Activated CD8-positive, alpha-beta memory T cell treated with anti-CD3 and anti-CD28 coated beads for 48 hours (primary cell): ENCODE measurements at places on chromosomes 5 and 9.

GRCh38 chr5:141785135-141785534 is 93.1 kb downstream of the PCDH1 start:
- DNase-seq: no peak

- DNase-seq: no peak
Observed at GRCh38 chr9:104073770-104074133, 20.4 kb upstream of the SMC2 start.

DNA sequence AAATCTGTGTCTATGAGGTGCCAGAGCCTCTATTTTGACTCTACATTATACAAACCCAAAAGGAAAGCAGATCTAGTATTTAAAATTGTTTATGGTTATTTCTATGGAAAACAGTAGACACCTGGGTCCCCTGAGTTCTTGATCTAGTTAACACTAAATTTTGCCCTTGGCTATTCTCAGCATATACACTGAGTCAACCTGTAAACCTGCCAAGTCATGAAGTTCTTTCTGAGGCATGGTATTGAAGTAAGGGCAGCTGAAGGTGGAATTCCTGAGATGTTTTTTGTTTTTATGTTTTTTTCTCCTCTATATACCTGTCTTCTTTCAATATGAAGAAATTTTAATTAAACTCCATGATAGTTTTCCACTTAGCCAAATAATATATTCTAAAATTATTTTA is 120.2 kb downstream of the PDE4D start:
- DNase-seq: no peak

DNA sequence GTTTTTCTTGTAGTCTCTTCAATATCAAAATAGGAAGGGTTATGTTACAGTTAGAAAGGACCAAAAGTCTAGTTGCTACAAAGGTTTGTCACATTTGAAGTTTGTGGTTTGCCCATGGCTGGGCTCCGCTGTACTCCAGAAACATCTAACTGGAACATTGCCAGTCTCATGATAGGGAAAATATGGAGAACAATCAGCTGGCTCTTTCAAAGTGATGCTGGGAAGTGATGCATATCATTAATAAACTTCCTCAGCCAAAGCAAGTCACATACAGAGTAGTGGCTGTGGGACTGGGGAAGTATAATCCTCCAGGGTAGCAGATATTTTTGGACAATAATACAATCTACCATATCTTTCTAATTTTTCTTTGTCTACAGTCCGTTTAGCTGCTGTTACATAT is 8.8 kb downstream of the BTF3 start:
- no peak for DNase-seq

DNA sequence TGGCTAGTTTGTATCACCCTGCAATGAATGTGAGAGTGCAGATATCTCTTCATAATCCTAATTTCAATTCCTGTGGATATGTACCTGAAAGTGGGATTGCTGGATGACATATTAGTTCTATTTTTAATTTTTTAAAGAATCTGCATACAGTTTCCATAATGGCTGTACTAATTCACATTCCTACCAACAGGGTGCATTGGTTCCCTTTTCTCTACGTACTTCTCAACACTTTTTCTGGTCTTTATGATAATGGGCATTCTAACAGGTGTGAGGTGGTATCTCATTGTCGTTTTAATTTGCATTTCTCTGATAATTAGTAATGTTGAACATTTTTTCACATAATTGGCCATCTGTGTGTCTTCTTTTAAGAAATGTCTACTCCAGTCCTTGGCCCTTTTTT is 927.5 kb downstream of the DTWD2 start:
- no peak for DNase-seq

DNA sequence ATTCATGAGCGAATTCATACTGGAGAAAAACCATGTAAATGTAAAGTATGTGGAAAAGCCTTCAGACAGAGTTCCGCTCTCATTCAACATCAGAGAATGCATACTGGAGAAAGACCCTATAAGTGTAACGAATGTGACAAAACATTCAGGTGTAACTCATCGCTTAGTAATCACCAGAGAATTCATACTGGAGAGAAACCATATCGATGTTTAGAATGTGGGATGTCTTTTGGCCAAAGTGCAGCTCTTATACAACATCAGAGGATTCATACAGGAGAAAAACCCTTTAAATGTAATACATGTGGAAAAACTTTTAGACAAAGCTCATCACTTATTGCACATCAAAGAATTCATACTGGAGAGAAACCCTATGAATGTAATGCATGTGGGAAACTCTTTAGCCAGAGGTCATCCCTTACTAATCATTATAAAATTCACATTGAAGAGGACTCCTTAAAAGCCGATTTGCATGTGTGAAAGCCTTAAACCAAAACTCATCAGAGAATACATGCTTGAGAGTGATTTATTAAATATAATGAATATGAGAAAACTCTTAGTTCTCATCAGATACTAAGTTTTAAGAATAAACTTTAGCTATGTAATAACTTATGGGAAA is 11.8 kb upstream of the ZFP2 start:
- DNase-seq: no peak

DNA sequence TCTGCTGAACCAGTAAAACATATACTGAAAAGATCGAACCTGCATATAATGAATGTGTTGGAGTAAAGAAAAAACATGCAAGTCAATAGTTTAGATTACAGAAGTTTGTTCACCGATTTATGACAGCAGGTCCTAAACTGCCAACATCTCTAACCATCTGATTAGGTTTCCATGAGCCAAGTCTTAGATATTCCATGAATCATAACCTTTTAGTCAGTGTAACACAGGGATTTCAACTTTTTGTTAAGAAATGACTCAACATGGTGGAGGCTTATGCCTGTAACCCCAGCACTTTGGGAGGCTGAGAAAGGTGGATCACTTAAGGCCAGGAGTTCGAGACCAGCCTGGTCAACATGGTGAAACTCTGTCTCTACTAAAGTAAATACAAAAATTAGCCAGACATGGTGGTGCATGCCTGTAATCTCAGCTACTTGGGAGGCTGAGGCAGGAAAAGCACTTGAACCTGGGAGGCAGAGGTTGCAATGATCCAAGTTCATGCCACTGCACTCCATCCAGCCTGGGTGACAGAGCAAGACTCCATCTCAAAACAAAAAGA is 38.7 kb downstream of the APC start:
- DNase-seq: no peak

- DNase-seq: no peak
Observed at GRCh38 chr5:63022403-63022802, 443.8 kb downstream of the LRRC70 start.

- DNase-seq: no peak
Observed at GRCh38 chr5:139660105-139660922, 12.2 kb downstream of the CXXC5 start.

DNA sequence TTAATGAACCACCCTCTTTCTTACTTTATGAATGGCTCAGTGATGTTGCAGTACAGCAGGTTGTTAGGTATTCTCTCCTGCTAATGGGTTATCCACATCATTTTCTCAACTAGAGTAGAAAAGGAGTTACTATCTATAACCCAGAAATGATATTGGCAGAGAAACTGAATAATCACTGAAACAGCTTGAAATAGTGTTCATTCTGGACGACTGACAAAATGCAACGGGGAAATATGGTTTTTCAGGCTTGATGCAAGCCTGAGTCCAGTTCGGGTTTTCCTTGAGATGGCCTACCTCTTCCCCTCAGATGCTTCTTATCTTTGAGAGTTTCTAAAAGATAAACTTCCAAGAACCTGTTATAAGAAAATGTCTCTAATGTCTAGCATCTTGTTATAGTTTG is 187.3 kb downstream of the RAB3C start:
- no peak for DNase-seq

- no peak for DNase-seq
Observed at GRCh38 chr9:9173264-9173663, 1373.7 kb upstream of the DMAC1 start.

- no peak for DNase-seq
Observed at GRCh38 chr9:124352616-124353015, 62.6 kb downstream of the PSMB7 start.

- no peak for DNase-seq
Observed at GRCh38 chr5:9838916-9839315, 208.8 kb upstream of the TAS2R1 start.

DNA sequence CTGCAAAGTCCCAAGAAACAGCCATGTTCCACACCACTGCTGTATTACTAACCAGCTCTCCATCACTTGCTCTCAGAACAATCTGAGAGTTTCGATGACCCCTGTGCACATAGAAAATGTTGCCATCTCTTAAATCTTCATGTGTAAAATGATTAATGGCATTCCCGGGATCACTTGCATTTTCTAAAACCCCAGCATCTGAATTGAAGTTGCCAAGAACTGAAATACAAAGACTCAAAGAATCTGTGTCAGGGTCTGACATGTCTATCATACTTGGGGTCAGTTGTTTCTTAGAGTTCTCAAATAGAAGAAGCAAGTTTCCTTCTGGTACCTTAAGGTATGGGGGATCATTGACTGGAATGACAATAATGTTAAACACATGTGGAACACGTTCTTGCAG is 115.1 kb downstream of the ESM1 start:
- DNase-seq: no peak

DNA sequence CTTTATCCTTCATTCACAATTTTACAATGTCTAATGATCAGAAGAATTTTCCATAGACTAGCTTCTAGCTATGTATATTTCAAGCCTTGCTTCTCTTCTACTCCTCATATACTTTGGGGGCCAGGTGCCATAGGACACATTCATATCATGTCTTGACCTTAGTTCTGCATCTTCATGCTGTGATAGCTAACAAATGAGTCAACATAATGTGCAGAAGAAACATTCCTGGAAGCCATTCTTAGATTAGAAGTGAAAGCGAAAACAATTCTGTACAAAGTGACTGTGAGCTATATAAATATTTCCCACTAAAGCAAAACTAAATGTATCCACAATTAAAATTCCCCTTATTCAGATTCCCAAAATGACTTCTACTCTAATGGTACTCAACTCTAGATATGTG is 320.2 kb upstream of the NREP start:
- DNase-seq: no peak

DNA sequence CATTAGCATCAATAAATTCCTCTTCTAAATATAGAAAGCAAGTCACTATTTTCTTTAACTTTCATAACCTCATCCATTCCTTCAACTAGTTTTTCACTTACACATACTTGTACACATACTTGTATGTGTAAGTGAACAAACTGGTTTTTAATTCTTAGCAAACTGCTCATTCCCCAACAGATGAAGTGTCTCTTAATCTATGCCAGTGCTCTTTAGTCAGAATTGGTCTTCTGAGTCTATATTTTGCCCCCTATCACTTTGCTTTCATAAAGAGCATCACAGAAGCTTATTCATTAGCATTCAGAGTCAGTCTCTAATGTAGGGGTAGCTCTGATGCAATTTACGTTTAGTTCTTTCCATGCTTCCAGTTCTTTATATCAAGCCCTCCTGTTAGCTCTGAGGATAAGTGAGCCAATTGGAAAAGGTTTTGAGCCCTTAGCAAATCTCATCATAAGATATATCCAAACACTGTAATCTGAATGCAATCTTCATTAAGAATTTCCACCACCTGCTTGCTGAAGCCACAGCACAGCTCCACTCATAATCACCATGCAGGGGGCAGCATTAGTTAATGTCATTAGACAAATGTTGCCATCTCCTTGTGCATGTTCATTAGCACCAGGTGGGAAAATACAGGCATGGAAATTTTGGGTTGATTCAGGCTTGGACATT is 178.5 kb upstream of the SLC24A2 start:
- DNase-seq: no peak

GRCh38 chr5:124650147-124650561 is 96.3 kb downstream of the ZNF608 start:
- no peak for DNase-seq

- no peak for DNase-seq
Observed at GRCh38 chr5:72171667-72172066, 64.4 kb downstream of the MAP1B start.

- no peak for DNase-seq
Observed at GRCh38 chr5:37206736-37207135, 42.4 kb downstream of the CPLANE1 start.

GRCh38 chr9:99023831-99024230 is 80.1 kb downstream of the COL15A1 start:
- no peak for DNase-seq

GRCh38 chr5:143308731-143309130 is 94.8 kb downstream of the NR3C1 start:
- no peak for DNase-seq

- DNase-seq: no peak
Observed at GRCh38 chr5:16570121-16570815, 46.5 kb downstream of the RETREG1 start.

DNA sequence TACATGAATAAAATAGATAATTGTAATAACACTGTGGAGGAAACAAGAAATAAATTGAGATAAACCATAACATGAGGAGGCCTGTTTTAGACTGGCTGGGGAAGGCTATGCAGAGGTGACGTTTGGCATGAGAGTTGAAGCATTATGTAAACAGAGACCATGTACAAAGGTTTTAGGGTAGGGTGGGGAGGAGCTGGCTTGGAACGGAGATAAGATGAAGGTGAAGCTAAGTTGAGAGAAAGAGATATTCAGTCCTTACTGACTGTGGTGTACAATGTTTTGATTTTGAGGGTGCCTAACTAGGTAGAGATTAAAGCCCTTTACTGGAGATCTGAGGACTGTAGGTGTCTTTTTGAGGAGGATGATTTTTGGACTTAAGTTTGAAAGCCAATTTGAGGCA is 17.8 kb downstream of the MAN2A1 start:
- DNase-seq: no peak

- DNase-seq: no peak
Observed at GRCh38 chr9:97311798-97312500, 4.5 kb downstream of the CCDC180 start.

DNA sequence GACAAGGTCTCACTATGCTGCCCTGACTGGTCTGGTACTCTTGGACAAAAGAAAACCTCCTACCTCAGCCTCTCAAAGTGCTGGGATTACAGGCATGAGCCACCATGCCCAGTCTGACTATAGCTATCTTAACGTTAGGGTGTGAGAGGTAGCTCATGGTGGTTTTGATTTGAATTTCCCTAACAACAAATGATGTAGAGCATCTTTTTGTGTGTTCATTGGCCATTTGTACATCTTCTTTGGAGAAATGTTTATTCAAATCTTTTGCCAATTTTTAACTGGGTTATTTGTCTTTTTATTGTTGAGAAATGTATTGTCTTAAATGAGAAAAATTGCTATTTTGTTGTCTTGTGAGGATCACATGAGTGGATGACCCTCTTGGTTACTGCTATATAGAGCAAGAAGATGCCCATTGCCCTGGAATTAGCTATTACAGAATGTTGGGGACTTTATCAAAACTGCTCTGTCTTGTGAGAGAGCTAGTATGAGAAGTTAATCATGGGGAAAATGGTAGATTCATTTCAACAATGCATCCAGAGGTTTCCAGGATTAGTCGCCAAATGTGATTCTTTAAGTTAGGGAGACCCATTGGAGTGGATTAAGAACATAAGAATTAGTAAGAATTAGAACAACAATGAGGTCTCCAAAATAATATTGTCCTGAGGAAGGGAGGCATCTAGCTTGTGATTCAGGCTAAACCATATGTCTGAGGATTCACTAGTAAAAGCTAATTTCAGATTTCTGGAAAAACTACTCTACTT is 124.3 kb upstream of the MOCS2 start:
- no peak for DNase-seq

- no peak for DNase-seq
Observed at GRCh38 chr5:68385936-68386335, 170.4 kb downstream of the PIK3R1 start.

GRCh38 chr5:17004441-17005106 is 68.5 kb upstream of the MYO10 start:
- no peak for DNase-seq
